ENCODE measurements at places on chromosomes 6 and 20.

GRCh38 chr20:49909499-49910339, 5.6 kb downstream of the SPATA2 start:
- DNase-seq: no peak

GRCh38 chr6:69164564-69165229, 529.6 kb downstream of the ADGRB3 start:
- DNase-seq: no peak

- no peak for DNase-seq
These were observed 2.3 kb downstream of the RNF144B start for GRCh38 chr6:18389479-18389878.

DNA sequence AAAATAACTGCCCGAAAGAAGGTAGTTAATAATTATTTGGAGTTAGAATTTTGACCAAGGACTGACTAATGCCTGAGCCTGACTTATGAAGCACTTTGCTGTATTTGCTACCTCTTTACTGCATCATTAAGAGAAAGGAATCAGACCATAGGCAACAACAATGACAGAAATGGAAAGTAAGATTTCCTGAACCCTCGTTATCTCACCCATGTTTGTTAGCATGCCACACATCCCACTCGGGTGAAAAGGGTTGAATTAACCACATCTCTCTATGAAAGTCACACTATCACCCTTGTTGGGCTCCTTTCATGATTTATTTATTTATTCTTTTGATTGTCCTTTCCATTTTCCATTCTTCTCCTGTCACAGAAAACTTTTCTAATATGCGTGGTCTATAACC, 59.6 kb downstream of the OLIG3 start:
- no peak for DNase-seq

DNA sequence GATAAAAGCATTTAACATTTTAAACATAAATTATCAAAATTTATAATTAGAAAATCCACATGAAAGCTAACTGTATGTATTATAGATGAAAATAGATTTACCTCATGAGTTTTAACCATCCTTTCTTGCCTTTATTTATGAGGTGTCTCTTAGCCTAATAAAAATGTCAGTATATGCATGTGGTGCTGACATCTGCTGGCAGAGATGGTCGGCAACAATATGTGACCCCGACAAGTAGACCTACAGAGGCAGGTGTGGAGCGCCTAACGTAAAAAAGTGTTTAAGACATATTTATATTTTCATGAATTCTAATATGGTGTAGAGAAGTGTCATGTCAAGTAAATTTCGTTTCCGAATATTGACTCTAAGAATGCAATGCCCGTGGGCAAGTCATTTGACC, 149.0 kb upstream of the FUT9 start:
- DNase-seq: no peak

- no peak for DNase-seq
These were observed 9.6 kb downstream of the LRP11 start for GRCh38 chr6:149854532-149854931.

DNA sequence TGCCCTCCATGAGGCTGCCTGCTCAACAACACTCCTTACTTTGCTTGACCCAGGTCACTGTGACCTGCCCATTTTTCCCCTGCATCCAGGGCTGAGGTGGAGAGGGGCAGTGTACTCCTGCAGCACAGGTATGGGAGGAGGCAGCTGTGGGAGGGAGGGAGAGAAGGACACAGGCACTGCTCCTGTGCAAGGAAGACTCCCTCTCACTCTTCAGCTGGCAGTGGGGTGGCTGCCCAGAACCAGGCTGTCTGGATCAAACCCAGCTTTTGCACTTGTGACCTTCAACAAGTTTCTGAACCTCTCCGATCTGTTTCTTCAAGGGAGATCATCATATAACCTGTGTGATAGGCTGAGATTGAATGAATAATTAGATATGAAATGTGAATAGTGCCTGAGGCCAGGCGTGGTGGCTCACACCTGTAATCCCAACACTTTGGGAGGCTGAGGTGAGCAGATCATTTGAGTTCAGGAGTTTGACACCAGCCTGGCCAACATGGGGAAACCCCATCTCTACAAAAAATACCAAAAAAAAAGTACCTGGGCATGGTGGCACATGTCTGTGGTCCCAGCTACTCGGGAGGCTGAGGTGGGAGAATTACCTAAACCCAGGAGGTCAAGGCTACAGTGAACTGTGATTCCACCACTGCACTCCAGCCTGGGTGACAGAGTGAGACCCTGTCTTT, 14.1 kb downstream of the TGIF2 start:
- no peak for DNase-seq

GRCh38 chr6:134321246-134321645, 3.3 kb upstream of the SGK1 start:
- no peak for DNase-seq

- DNase-seq: peak; percentile 0
These were observed 227.6 kb upstream of the PRSS16 start for GRCh38 chr6:27019651-27020552.

DNA sequence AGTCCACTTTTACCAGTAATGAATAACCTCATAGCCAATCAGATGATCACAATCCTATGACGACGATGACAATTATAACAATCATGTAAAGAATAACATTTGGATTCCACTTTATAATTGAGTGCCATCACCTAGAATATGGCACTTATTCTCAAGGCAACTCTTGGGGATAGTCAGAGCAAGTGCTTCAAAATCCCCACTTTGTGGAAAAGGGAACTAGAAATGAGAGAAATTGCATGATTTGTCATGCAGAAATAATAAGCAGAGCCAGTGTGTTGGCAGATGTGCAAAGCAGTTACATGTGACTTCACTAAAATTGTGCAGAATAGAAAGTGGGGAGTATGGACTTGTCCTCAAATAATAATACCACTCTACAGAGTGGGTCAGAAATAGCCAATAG, 41.3 kb downstream of the FRK start:
- no peak for DNase-seq

GRCh38 chr20:1832634-1833033, 62.6 kb upstream of the SIRPA start:
- no peak for DNase-seq

GRCh38 chr20:17202673-17203072, 24.2 kb upstream of the PCSK2 start:
- no peak for DNase-seq

- no peak for DNase-seq
These were observed 23.9 kb downstream of the ZNF217 start for GRCh38 chr20:53569606-53570307.

DNA sequence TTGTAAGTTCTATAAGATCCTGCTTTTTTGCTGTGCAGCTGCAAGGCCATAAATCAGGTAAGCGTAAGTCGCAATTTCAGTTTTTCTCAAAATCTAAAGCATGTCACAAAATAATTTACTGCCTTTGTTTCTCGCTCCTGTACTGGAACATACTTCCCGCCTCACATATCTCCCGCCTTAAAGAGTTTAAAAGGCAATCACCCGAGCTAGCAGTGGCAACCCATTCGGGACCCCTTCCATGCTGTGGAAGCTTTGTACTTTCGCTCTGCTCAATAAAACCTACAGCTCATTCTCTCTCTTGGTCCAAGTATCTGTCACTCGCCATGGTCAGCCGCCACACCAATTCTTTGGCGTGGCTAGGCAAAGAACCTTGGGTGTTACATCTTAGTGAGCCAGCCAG, 34.0 kb downstream of the CEP85L start:
- no peak for DNase-seq

- DNase-seq: no peak
These were observed 179.5 kb downstream of the CDH26 start for GRCh38 chr20:60137657-60138245.

- no peak for DNase-seq
These were observed 251.7 kb downstream of the ALDH8A1 start for GRCh38 chr6:134698228-134698627.

DNA sequence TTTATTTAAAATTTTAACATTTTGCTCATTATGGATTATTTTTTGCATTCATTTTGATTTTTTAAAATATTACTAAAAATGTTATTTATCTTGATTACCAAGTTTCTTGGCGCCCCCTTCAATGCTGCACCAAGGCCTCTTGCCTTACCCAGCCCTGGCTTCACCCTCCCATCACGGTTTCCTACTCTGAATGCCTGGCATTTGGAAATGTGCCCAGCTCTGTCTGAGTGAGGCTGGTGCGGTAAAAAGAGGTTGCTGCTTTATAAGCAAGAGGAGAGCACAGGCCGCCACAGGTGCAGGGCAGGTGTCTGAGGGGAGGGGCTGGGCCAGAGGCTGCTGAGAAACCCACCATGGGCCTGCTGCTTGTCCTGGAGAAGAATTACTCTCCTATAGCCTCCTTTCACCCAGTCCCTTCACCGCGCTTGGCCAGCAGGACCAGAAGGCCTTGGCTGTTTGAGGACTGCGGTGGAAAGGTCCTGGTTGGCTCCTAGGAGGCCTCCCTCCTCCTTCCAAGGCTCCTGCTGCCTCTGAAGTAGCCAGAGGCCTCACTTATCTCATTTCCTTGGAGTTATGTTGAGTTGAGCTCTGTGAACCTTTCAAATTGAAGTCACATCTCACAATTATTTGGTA, 62.6 kb downstream of the BANF2 start:
- DNase-seq: no peak

- DNase-seq: no peak
These were observed 21.9 kb upstream of the CHMP4B start for GRCh38 chr20:33789109-33789857.

GRCh38 chr6:44133003-44133931, 5.9 kb downstream of the TMEM63B start:
- DNase-seq: no peak

DNA sequence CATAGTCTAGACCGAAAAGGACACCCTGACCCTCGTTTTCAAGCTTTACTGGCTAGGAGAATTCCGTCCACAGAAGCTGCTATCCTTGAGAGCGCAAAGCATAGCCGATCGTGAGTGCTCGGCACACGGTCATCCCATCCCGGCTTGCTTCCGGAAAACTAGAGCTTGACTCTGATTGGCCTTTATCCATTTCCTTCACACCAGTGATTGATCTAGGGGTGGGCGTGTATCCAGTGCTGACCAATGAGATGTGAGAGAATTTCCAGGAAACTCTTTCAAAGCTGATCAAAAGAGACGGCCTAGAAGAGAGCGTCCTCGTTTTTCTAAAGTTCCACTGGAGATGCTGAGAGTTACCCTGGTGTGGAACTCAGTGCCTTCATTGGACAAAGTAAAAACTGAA, 41.0 kb upstream of the NFATC2 start:
- DNase-seq: no peak

DNA sequence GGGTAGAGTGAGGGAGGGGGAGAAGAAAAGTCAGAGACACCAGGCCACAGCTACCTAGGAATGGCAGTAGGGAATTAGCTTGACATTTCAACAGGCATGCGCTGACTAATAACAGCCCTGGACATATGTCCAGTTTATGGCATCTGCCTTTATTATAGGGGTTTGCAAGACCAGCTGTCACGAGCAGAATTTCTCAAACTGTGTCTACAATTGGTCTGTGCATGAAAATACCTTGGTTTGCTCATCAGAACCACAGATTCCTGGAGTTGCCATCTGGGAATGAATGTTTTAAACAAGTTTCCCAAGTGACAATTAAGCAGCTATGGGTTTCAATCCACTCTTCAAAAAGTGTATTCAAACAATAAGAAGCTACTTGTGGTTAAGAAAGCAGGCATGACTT, 110.3 kb upstream of the ENPP5 start:
- DNase-seq: no peak

DNA sequence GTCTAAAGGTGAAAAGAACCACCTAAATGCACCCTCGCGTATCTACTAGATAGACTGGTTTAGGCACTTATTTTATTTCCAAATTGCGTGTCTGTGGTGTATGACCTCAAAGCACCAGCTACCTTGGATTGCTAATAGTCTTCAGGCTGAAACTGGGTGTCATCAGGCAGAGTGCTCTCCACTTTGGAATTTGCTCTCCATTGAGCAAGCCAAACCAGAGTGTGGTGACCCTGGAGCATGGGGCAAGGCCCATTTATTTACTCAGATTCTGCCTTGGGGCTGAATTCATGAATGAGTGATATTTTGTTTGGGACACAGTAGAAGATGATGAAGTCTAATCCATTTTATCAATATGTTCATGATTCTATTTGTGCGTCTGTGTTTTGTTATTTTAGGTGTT, 812.8 kb upstream of the SLC35B3 start:
- DNase-seq: no peak

DNA sequence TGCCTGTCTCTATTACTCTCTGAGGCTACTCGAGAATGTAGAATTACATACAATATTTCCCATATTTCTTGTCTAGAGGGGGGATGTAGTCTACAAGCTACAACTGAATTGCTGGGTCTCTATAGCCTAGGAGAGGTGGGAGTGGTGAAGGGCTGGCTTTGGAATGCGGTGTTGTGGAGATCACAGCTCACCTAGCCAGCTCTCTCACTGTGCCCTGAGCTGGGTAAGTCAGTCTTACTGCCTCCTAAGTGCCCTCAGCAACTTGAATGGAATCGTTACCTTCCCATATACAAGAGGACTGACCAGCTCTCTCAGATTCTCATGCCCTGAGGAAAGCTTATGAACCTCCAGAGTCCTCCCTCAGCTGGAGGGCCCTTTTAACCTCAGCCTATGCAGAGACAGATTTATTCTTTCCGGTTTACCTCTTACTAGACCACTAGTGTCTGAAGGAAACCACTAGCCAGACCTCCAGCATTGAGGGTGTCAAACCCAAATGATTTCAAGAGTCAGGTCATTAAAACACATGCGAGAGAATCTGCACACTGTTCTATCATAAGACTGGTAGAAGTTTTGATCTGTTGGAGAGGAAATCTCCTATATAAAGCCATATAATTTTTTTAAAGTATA, 20.6 kb downstream of the VIP start:
- DNase-seq: no peak

DNA sequence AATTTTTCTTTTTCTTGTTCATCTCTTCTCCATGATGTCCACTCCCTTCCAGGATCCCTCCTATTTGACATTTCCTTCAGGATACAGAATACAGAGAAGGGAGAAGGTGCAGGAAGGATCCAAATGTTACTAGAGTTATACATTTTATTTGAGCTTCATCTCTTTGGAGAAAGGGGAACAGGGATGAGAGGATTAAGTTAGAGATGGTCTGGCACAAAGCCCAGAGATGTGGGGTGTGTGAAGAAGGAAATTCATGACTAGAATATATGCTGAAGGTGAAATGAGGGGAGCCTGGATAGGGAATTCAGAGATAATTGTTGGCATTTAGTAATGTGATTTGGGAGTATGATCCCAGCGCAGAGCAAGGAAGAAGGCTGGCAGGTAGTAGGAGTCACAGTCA, 22.5 kb upstream of the SRPK1 start:
- DNase-seq: no peak

DNA sequence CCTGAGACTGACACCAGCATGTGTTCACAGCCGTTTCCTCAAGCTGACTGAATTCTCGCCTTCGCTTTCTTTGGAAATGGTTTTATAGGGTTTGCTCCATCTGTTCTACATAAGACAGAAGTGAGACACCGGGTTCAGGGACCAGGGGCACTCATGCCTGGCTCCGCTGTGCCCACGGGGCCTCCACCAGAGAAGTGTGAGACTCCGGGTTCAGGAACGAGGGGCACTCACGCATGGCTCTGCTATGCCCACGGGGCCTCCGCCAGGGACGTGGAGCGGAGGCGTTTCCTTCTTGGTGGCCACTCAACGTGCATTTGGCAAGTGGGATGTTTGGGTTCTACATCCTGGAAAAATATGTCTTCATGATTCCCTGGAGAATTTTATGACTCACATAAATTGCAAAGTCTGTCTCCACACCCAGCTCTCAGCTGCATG, 106.6 kb downstream of the RNASET2 start:
- no peak for DNase-seq

Data from effector memory CD4-positive, alpha-beta T cell (primary cell).